Small intestine (tissue), 16 donors: ENCODE measurements at places on chromosomes 11 and 22. TPM values are rescaled to one million over a fixed set of nuclear protein-coding genes. Genes with fewer than 3 reads are reported as not detected.
A peak's percentile ranks its signal among the peaks of the same experiment; 100 is the strongest.

The CTSF gene
- 21.0 TPM for polyA plus RNA-seq

The OR10D3 gene
- polyA plus RNA-seq: not detected

The ZP1 gene
- polyA plus RNA-seq: 2.7 TPM

The CRYBB2 gene
- polyA plus RNA-seq: 1.3 TPM

DNA sequence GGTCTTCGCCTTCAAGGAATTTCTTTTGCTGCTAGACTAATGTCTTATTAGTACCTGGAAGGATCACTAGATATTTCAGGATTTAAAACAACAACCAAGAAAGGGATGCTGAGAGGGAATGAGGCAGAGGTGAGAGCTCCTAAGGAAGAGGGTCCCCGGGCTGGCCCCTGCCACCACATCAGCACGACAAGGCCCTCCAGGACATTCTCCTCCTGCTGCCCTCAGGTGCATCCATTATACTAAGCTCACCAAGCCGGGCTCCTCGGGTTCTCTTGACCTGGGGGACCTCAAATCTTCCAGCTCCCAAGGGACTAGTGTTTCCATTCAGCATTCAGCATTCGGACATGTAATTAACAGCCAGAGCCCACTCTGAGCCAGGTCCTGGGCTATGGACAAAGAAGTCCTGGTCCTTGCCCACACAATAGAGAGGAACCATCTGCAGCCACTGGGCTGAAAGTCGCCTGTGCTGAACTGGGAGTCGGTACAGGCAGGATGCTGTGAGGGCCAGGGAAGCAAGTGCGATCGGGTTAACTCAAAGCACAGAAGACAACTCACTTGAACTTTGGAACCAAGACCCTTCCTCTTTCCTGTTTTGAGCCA is 29.4 kb upstream of the OAF start:
- DNase-seq: no peak

DNA sequence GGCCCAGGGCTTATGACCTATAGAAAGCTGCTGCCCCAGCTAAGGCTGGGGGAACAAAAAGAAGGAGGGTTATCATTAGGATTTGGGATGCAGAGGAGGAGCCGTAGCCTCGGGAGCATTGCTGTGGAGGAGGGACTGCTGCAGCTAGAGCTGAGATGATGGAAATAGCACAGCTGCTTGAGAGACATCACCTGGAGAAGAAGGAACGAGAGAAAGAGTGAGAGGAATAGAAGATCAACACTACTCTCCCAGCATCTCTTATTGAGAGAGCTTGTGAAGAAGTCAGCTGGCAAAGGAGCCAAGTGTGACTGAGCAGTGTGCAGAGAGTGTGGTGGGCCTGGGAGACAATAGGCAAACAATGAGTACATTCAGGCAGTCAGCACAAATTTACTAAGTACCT is 100.7 kb upstream of the PLET1 start:
- DNase-seq: no peak

DNA sequence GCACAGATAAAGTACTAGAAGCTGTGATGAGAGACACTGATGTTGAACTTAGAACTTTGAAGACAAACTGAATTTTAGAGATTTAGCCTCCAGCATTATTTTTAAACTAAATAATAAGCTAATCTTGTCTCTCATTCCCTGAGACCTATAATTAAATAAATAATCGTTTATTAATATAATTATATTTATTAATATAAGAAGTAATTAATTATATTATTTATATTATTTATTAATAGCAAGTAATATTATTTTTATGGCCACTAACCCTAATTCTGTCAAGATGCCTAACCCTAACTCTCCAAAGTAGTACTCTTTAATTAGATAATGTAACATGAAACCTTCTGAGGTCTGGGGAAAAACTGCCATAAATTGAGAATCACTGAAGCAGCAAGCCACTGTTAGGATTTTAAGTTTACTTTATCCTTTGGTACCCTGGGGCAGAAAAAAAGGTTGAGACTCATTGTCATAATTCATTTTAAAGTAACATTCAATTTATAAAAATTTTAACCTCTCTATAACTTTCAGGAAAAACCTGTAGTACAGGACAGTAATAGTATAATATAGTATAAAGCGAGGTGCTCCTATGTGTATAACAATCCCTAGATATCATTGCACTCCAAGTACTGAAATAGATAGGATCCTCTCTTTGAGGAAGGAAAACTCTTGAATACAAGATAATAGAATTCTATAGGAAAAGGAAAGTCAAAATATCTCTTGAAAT is 85.4 kb downstream of the TTC28 start:
- no peak for DNase-seq

GRCh38 chr11:42996421-42997307 is 315.1 kb upstream of the API5 start:
- no peak for DNase-seq

- DNase-seq: no peak
Observed at GRCh38 chr11:89536926-89537325, 45.8 kb upstream of the NOX4 start.

DNA sequence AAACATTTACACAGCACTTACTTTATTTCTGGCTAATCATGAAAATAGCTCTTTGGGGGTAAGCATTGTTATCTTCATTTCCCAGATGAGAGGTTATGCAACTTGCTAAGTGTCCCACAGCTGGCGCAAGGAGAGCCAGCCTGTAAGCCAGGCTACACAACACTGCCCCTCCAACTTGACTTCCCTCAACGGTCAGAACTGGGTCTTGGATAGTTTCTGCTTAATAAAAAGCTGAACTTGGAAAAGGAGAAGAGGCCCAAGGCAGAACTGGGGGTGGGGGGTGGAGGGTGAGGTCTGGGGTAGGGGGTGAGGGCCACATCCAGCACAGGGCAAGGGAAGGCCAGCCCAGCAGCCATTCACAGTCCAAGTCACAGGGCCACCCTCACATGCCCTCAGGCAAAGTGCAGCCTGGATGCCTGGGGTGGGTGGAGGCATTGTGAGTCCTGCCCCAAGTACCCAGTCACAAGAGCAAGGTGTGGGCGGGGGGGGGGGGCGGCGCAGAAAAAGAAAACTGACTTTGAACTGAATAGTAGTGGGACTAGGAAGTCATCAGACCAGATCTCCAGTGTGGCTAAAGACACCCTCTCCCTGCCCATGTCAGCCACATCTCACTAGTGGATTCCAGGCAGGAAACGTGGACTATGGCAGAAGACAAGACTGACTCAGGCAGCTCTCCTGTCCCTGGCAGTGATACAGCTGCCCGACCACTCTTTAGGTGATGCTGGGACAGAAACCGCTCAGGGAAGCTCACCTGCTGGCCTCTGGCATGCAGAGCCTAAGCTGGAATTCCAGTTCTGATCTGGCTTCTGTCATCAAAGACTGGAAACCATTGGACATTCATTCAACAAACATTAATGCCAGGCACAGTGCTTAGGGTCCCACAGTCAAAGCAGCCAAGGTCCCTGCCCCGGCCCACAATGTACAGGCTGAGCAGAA is 52.4 kb downstream of the PACSIN2 start:
- peak; percentile 94 for DNase-seq

DNA sequence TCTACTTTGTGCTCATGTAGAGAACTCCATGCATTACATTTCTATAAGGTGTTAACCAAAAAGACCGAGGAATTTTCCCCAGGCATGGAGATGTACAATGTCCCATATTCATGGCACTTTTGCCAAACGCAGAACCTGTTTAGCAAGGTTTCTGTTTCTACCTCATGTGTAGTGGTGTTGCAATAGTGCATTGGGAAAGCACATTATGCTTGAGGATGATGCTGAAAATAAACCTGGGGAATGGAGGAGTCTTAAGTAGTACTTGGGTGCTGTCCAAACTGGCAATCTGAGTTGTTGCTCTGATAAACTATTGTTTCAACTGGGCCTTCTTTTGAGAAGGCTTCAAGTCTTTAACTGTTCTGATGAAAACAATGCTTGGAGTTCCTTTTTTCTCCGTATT is 11.5 kb upstream of the MUC15 start:
- DNase-seq: no peak

GRCh38 chr11:12508151-12508751 is 130.9 kb downstream of the PARVA start:
- DNase-seq: no peak

DNA sequence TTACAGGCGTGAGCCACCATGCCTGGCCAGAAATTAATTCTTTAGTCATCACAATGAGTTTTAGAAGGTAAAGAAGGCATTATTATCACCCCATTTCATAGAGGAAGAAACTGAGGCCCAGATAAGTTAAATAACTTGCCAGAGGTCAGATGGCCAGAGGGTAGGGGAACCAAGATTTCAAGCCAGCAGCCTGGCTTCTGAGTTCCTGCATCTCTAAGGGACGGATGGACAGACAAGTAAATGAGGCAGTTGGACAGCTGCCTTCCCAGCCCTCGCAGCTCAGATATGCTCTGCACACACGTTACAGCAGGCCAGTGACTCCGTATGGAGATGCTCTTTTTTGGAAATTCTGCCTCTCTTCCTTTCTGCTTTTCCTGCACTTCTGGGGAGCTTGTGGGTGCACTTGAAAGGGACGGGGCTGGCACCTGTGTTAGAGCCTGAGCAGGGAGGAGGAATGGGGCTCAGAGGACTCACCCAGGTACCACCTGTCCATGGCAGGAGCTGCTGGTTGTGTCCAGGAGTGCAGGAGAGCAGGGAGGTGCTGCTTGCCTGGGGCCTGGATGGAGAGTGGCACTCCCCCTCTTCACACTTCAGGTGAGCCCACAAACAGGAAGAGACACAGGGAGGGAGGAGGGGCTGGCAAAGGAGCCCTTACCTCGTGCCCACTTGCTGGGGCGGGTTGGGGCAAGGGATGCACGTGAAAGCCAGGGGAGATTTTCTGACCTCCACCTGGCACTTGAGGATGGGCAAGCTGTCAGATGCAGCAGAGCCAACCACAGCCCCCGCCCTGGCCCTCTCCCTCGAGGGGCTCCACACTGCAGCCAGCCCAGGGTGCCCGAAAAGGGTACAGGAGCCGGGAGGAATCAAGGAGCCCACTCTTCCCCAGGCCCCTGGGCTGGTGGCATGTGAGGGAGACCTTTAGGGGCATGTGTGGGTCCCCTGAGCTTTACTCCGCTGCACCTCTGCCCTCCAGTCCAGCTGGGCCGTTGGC is 3.3 kb upstream of the FXYD2 start:
- no peak for DNase-seq

DNA sequence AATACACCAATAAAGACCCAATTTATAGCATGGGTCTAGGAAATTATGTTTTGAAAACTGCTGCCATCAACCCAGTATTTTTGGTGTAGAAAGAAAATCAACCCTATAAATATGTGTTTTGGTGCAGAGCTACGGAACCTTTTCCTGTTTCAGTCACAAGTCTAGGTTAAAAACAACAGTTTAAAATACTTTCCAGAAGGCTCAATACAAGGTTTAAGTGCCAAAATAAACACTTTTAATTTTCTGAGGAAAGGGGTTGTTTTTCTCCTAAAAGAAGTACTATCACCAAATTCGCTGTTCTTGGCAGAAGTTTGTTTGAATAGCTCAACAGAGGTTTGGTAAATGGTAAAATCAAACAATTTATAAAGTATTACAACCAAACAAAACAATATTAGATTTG is 201.3 kb downstream of the TMEM135 start:
- DNase-seq: no peak
